ENCODE measurements at places on chromosomes 6 and 20. TPM values are rescaled to one million over a fixed set of nuclear protein-coding genes. Genes with fewer than 3 reads are reported as not detected.

The NUP43 gene
- total RNA-seq, result 66.6 TPM

DNA sequence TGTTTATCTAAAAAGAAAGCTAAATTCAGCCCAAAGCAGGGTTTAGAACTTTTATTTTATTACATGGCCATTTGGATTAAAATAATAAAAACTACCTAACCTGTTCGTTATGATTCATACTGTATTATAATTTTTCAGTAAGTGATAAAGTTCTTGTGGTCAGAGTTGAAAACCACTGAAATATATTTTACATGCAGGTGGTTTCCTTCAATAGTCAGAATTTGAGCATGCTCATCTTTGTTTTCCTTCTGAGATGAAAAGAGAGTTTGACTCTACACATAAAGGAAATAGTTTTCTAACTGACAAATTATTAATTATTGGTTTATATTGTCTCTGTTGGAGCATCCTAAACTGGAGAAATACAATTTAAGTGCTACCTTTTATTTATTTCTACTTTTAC, 114.0 kb upstream of the FKBP1C start:
- H3K4me3 ChIP-seq, result no peak overlapping the region
- no peaks in the 10 kb centered on the region for H3K4me1 ChIP-seq
- no peak for DNase-seq
- H3K36me3 ChIP-seq, result no peaks in the 10 kb centered on the region
- H3K27ac ChIP-seq, result no peak overlapping the region

DNA sequence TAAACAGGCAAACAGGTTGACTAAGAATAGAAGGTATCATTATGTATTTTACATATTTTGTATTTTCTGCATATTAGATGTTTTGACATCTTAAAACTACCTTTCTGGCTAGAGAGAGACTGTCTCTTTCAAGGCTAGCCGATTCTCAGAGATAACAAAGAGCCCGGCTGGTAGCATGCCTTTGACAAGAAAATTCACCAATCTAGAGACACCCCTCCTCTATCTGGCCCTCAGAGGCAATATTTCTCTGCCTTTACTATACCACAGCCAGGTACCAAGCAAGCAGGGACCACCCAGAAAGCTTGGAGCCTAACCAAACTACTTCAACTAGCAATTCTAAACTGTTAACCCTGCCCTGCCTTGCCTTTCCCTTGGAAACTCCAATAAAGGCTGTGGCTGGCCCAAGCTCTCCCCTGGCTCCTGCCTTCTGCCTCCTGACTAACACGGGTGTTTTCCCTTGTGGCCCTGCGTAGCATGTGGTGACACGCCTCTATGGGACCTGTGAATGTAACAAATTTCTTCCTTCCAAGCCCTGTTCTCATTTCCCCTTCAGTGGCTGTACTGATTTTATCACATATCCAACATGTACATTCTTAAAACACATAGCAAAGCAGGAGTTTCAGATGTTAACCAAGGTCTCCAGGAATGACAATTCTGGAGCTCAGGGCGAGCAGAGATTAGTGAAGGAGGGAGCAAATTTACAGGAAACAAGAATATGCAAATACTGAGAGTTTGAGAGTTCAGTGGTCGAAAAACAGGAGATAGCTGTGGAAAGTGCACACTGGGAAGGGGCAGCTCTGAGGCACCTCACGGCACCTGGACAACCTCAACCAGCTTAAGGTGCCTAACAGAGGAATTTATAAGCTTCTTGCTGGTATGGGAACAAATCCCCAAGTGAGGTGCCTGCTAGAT, 120.8 kb downstream of the BACH2 start:
- peak; percentile 76 for DNase-seq
- H3K27me3 ChIP-seq, result no peaks in the 10 kb centered on the region
- peaks cover 77% of the 10 kb centered on the region for H3K4me1 ChIP-seq

GRCh38 chr6:161091151-161091550, 99.6 kb downstream of the MAP3K4 start:
- H3K36me3 ChIP-seq, result peaks cover 18% of the 10 kb centered on the region
- no peaks in the 10 kb centered on the region for H3K27me3 ChIP-seq
- no peak overlapping the region for H3K4me3 ChIP-seq
- H3K27ac ChIP-seq, result no peak overlapping the region
- DNase-seq, result no peak
- H3K4me1 ChIP-seq, result peaks cover 9% of the 10 kb centered on the region

DNA sequence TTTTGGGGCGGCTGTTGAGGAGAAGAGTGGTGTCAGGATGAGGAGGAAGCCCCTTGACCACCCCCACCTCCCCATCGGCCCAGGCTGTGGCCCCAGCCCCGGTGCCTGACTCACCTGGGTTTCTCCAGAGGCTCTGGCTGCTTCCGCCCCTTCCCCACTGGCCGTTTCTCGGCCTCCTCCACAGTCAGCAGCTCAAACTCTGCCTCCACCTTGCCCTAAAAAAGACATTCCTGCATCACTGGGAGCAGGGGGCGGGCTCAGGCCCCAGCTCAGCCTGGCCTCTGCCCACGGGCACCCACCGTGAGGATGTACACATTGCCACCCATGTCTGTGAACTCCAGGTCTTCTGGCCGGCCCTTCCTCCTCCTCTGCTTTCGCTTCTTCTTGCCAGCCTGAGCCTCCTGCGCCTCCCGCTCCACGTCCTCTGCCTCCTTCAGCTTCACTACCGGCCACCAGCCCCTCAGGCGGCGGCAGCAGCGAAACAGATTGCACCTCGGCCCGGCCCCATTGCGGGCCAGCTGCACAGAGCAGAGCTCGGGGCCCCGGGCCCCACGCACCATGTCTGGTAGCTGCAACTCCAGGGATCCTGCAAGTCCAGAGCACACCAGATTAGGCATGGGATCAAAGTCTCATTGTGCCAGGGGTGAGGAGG, 17.3 kb downstream of the ERGIC3 start:
- peaks cover 2% of the 10 kb centered on the region for H3K36me3 ChIP-seq
- no peaks in the 10 kb centered on the region for H3K4me1 ChIP-seq
- no peak for DNase-seq

DNA sequence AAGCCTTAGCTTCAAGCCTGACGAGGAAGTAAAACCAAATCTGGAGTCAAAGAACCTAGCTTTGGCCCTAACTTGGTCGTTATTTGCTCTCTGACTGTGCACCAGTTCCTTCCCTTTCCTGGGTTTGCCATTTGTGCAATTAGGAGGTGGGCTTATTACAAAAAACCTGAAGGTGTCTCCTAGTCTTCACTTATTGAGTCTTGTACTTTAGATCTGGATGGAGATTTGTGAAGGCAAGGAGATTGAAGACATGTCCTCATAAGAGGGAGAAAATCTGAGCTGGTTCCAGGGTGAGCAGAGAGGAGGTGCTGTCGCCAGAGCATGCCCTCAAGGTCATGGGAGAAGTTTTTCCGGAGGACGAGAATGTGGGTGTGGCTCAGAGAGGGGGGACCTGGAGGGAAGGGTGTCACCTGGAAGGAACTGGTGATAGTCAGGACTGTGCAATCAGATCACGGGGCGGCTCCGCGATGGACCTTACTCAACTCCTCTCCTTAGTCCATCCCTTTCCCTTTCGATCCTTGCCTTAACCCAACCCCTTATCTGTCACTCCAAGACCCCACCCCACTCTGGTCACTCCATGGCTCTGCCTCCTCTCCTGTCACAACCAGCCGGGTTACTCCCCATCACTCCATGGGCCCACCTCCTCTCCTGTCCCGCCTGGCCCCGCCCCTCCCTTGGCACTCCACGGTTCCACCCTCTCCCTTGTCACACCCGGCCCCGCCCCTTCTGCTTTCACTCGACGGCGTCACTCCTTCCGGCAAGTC, 588 bp upstream of the ACSS2 start:
- peak overlapping the region; percentile 91 for H3K4me3 ChIP-seq
- H3K36me3 ChIP-seq, result no peaks in the 10 kb centered on the region
- peak overlapping the region; percentile 34 for H3K27ac ChIP-seq
- peak; percentile 97 for DNase-seq
- H3K4me1 ChIP-seq, result peaks cover 54% of the 10 kb centered on the region
- H3K27me3 ChIP-seq, result peaks cover 7% of the 10 kb centered on the region

DNA sequence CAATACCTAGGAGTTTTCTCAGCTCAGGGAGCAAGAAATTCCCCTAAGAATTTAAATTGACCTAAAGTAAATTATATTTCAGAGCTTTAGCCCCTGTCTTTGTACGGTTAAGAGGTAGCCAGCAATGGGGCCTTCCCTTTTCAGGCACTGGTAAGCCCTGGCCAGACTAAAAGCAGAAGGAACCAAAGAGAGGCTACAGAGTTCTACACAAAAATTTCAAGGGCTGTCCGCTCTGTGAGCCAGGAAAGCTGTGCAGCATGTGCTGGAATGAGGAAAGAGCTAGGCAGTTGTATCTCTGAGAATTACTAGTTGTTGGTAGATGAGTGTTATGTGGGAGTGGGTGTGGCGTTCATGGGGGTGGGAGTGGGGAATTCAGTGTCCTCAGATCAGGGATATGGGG, 96.3 kb upstream of the MAFB start:
- no peak overlapping the region for H3K4me3 ChIP-seq
- H3K36me3 ChIP-seq, result no peaks in the 10 kb centered on the region
- DNase-seq, result no peak
- H3K4me1 ChIP-seq, result no peaks in the 10 kb centered on the region

GRCh38 chr6:47789553-47789952, 7.7 kb downstream of the OPN5 start:
- H3K36me3 ChIP-seq, result no peaks in the 10 kb centered on the region
- no peak overlapping the region for H3K27ac ChIP-seq
- DNase-seq, result no peak
- no peak overlapping the region for H3K4me3 ChIP-seq

DNA sequence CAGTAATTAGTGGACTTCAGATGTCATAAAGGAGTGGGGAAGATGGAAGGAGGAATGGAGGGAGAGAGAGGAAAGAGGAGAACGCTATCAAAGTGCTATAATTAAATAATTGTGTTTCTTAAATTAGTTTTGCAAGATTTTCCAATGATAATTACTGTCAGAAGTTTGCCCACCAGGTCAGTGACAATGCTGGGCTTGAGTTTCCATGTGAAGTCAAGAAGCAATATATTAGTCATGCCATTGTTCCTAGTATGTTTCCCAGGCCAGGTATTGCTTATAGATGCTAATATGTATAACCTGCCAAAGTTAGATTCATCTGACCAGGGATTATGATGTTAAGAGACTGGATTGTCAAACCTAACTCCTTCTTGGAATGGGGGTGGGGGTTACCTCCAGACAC, 131.9 kb downstream of the GJA10 start:
- H3K4me1 ChIP-seq, result peaks cover 92% of the 10 kb centered on the region
- DNase-seq, result no peak
- no peaks in the 10 kb centered on the region for H3K27me3 ChIP-seq

DNA sequence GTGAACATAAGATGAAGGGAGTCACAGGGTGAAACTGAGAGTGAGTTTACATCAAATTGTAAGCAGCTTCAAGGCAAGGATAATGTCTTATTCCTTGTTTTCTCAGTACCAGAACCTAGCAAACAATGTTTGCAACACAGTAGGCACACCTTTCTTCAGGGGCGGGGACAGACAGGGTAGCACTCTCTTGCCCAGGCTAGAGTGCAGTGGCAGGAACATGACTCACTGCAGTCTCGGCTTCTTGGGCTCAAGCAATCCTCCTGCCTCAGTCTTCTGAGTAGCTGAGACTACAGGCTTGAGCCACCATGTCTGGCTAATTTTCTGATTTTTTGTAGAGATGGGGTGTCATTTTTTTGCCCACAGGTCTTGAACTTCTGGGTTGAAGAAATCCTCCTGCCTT, 299.8 kb downstream of the CD83 start:
- no peak overlapping the region for H3K27ac ChIP-seq
- H3K36me3 ChIP-seq, result peaks cover 13% of the 10 kb centered on the region
- DNase-seq, result no peak
- H3K4me1 ChIP-seq, result peaks cover 15% of the 10 kb centered on the region
- no peaks in the 10 kb centered on the region for H3K27me3 ChIP-seq

- DNase-seq, result no peak
- no peaks in the 10 kb centered on the region for H3K27me3 ChIP-seq
- H3K4me3 ChIP-seq, result no peak overlapping the region
- no peak overlapping the region for H3K27ac ChIP-seq
- H3K4me1 ChIP-seq, result no peaks in the 10 kb centered on the region
- no peaks in the 10 kb centered on the region for H3K36me3 ChIP-seq
These were observed 261.1 kb downstream of the THBS2 start for GRCh38 chr6:168992446-168993144.

DNA sequence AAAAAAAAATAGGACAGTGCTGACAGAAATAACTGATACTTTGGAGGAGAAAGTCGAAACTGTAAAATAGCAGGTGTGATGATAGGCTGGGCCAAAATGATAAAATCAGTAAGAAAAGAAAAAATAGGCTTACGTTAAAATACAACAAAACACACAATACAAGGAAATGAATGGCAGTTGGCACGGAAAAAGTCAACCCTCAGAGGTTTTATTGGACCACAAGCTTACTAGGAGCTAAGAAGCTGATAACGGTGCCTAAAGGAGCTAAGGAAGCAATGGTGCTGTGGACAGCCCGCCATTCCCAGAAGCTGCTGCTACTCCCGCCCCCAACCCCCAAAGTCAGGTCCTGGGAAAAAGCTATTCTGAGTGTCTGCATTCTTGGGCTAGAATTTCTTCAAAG, 55.9 kb upstream of the RNF146 start:
- no peak overlapping the region for H3K4me3 ChIP-seq
- DNase-seq, result no peak
- no peak overlapping the region for H3K27ac ChIP-seq
- H3K4me1 ChIP-seq, result no peaks in the 10 kb centered on the region

GRCh38 chr20:5797843-5798462, 47.8 kb downstream of the SHLD1 start:
- H3K27me3 ChIP-seq, result no peaks in the 10 kb centered on the region
- no peak overlapping the region for H3K4me3 ChIP-seq
- peaks cover 3% of the 10 kb centered on the region for H3K36me3 ChIP-seq

DNA sequence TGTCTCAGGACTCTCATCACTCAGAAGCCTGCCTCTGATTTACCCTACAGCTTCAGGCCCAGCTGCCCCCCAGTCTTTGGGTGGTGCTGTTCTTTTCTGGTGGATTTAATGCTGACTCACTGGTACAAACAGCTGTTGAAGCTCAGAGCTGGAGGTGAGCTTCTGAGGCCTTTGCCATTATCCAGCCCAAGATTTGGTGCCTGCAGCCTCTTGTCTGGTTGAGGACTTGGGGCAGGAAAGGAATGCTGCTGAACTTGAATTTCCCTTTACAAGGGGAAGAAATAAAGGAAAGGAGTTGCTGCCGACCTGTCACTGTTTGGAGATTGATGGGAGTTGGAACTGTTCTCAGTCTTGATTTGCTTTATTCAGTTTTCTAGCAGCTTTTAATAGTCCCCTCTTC, 19.8 kb downstream of the ABCF1 start:
- peak overlapping the region; percentile 30 for H3K27ac ChIP-seq
- DNase-seq, result no peak
- H3K36me3 ChIP-seq, result peaks cover 18% of the 10 kb centered on the region
- H3K27me3 ChIP-seq, result no peaks in the 10 kb centered on the region

GRCh38 chr20:61205769-61206168, 46.3 kb upstream of the CDH4 start:
- no peaks in the 10 kb centered on the region for H3K36me3 ChIP-seq
- no peaks in the 10 kb centered on the region for H3K4me1 ChIP-seq
- H3K4me3 ChIP-seq, result no peak overlapping the region
- DNase-seq, result no peak
- peaks cover 7% of the 10 kb centered on the region for H3K27me3 ChIP-seq

- H3K27ac ChIP-seq, result no peak overlapping the region
- H3K36me3 ChIP-seq, result peaks cover 1% of the 10 kb centered on the region
- peaks cover 7% of the 10 kb centered on the region for H3K4me1 ChIP-seq
- H3K27me3 ChIP-seq, result peaks cover 18% of the 10 kb centered on the region
- H3K4me3 ChIP-seq, result no peak overlapping the region
These were observed 124.5 kb upstream of the GJE1 start for GRCh38 chr6:142008016-142008735.

All from activated T-cell treated with anti-CD3 and anti-CD28 coated beads, Interleukin-2, amount 50 U/mL, for 72 hours (primary cell).